ENCODE measurements at places on chromosomes 5 and 9. TPM values are rescaled to one million over a fixed set of nuclear protein-coding genes. Genes with fewer than 3 reads are reported as not detected.

- H3K27ac ChIP-seq = no peak overlapping the region
- no peaks in the 10 kb centered on the region for H3K4me1 ChIP-seq
- DNase-seq = no peak
- no peaks in the 10 kb centered on the region for H3K36me3 ChIP-seq
These were observed 9.0 kb downstream of the FOXB2 start for GRCh38 chr9:77028478-77028877.

DNA sequence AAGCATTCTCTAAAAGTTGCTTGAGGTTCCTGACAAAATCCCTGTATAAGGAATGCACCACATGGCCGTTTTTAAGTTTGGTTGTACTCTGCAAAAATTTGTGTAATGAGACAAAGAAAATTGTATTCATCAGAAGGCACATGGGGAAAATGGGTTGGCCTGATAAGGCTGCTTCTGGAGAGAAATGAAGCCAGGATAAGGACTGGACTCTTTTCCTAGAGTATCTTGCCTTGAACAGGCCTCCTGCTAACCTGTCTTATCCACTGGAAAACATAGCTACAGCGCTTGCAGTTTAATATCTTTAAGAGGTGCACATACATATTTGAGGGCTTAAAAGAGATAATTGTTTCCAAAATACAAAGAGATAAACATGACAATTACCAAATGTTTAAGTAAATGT is 41.4 kb upstream of the IFNK start:
- DNase-seq = no peak
- peaks cover 2% of the 10 kb centered on the region for H3K4me1 ChIP-seq
- no peaks in the 10 kb centered on the region for H3K36me3 ChIP-seq

DNA sequence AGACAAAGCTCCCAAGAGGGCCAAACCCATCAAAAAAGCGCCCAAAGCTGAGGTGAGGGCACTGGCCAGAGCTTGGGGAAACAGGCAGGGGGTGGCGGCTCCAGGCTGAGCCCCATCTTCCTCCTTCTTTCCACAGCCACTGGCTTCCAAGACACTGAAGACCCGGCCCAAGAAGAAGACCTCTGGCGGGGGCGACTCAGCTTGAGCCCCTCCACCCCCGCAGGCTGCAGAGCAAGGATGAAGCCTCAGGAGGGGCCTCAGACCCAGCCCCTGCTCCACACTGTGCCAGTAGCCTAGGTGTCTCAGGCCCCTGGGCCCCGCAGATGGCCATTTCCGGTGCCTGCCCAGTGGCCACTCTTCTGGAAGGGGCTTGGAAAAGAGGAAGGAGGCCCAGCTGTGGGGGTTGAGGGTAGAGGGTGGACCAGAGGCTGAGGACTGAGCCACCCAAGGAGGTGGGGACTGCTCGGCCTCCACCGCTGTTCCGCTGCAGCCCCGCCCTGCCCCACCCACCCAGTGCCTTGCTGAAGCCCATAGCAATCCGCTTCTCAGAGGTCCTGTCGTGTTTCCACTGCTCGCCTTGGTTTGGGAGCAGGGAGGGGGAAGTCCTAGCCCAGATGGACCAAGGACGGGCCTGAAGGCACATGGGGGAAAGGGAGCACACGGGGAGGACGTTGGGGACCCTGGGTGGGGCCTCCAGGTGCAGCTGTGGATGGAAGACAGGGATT is 6.9 kb downstream of the REEP2 start:
- no peak overlapping the region for H3K27ac ChIP-seq
- no peaks in the 10 kb centered on the region for H3K36me3 ChIP-seq
- no peak overlapping the region for H3K4me3 ChIP-seq

DNA sequence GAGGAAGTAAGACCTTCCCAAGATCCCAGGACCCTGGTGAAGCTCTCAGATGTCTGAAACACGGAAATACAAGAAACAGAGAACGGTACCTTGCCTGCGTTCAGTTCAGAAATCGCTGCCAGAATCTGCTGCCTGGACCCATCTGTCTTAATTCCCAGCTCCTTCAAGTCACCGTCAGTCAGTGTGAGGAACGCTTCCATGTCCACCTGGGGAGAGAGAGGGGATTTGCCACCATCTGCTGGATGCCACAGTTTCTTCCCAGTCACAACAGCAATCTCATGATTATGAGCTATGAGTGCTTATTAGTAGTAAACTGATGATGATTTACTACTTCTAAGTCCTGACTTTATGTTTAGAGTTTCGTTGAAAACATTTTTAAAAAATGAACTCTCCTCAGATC is 36.7 kb upstream of the GABBR2 start:
- no peak overlapping the region for H3K27ac ChIP-seq
- no peak for DNase-seq
- peaks cover 28% of the 10 kb centered on the region for H3K36me3 ChIP-seq
- H3K4me1 ChIP-seq = no peaks in the 10 kb centered on the region

DNA sequence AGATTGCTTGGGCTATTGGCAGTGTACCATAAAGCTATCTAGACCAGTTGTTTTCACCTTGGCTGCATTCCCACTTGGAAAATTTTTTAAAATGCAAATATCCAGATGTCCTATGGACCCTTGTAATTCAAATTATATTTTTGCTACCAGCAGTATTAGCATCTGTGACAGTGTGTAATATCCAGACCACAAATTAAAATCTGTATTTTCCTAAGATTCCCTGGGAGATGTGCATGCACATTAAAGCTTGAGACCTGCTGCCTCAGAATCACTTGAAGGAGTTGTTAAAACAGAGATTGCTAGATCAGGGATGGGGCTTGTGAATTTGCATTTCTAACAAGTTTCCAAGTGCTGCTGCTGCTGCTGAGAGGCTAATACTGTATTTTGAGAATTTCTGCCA is 381.2 kb upstream of the PDE4D start:
- no peaks in the 10 kb centered on the region for H3K4me1 ChIP-seq
- no peaks in the 10 kb centered on the region for H3K27me3 ChIP-seq
- no peak overlapping the region for H3K4me3 ChIP-seq
- H3K36me3 ChIP-seq = no peaks in the 10 kb centered on the region

- peaks cover 26% of the 10 kb centered on the region for H3K4me1 ChIP-seq
- H3K4me3 ChIP-seq = no peak overlapping the region
- H3K27ac ChIP-seq = no peak overlapping the region
- H3K27me3 ChIP-seq = no peaks in the 10 kb centered on the region
These were observed 55.9 kb downstream of the ADAM19 start for GRCh38 chr5:157519579-157520253.

DNA sequence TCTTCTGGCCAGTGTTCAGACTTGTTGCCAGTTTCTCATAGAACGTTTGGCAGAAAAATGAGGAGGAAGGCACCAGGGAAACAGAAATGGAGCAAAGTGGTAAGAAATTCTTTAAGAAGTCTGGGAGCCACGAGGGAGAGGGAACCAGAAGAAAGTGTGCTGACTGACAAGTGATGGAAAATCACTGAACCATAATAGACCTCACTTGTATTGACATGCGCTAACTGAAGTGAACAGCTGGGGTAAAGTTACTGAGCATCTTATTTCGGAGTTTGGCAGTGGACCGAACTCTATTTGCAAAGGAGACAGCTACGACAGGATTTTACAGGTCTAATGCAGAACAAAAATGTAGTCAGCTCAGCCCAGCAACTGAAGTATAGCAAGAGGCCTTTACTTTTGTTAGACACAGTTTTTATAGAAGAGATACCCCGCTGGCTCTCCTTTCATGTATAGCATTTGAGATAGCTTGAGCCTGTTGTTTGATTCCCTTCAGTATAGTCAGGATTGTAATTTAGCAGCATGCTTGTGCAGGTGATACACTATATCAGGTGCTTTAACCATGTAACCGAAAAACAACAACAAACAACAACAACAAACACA is 53.6 kb downstream of the HMHB1 start:
- H3K27me3 ChIP-seq = no peaks in the 10 kb centered on the region
- H3K4me1 ChIP-seq = no peaks in the 10 kb centered on the region
- no peak overlapping the region for H3K4me3 ChIP-seq
- DNase-seq = no peak
- no peaks in the 10 kb centered on the region for H3K36me3 ChIP-seq

GRCh38 chr9:117290856-117291622 is 123.8 kb downstream of the ASTN2 start:
- H3K27ac ChIP-seq = no peak overlapping the region
- no peaks in the 10 kb centered on the region for H3K27me3 ChIP-seq
- H3K4me1 ChIP-seq = no peaks in the 10 kb centered on the region
- no peak for DNase-seq

DNA sequence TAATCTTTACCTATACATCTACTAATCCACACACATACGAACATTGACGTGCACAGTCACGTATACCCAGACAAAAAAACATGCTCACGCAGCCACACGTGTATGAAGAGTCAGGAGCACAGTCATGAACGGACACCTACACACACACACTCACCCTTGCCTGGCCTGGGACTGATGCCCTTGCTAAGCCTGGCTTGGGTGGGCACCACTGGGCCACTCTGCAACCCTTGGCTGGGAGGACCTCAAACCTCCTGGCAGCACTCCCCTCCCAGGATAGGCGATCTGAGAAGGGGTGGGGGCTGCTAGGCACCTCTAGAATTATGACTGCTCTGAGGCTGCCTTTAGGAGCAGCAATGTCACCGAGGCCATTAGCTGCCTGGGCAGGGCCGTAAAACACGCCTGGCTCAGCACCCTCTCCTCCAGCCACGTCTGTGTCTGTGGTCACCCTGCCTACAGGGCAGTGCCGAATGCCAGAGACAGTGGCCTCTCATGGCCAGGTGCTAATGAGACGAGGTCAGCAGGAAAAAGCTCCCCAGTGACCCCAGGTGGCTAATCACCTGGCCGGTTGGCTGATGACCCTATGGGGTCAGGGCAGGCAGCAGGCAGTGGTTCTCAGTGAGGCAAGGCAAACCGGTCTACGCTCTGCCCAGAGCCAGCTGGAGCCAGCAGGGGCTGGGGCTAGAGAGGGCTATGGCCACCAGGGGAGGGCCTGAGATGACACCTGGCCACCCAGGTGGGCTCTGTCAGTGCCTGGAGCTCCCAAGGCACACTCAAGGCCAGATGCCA is 33.7 kb upstream of the MVB12B start:
- no peak for DNase-seq
- no peaks in the 10 kb centered on the region for H3K36me3 ChIP-seq
- H3K4me1 ChIP-seq = no peaks in the 10 kb centered on the region

GRCh38 chr5:99059685-99060084 is 130.9 kb upstream of the CHD1 start:
- H3K4me1 ChIP-seq = no peaks in the 10 kb centered on the region
- H3K36me3 ChIP-seq = no peaks in the 10 kb centered on the region
- no peaks in the 10 kb centered on the region for H3K27me3 ChIP-seq
- no peak overlapping the region for H3K4me3 ChIP-seq
- no peak for DNase-seq

DNA sequence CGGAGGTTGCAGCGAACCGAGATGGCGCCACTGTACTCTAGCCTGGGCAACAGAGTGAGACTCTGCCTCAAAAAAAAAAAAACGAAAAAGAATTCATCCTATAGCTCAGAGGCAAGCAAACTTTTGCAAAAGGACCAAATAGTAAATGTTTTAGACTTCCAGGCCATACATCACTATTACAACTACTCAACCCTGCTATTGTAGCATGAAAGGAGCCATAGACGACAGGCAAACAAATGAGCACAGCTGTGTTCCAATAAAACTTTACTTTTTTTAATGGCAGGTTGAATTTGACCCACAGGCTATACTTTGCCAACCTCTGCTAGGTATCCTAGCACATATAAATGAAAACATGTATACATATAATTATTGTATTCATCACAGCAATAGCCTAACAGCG is 58.9 kb upstream of the SLC30A5 start:
- no peak for DNase-seq
- H3K4me1 ChIP-seq = no peaks in the 10 kb centered on the region
- H3K27ac ChIP-seq = no peak overlapping the region
- no peaks in the 10 kb centered on the region for H3K36me3 ChIP-seq
- H3K27me3 ChIP-seq = no peaks in the 10 kb centered on the region

- H3K27ac ChIP-seq = no peak overlapping the region
- H3K4me1 ChIP-seq = peaks cover 12% of the 10 kb centered on the region
- H3K27me3 ChIP-seq = no peaks in the 10 kb centered on the region
- H3K4me3 ChIP-seq = no peak overlapping the region
- H3K36me3 ChIP-seq = no peaks in the 10 kb centered on the region
- no peak for DNase-seq
These were observed 57.8 kb upstream of the RAI14 start for GRCh38 chr5:34598177-34598794.

DNA sequence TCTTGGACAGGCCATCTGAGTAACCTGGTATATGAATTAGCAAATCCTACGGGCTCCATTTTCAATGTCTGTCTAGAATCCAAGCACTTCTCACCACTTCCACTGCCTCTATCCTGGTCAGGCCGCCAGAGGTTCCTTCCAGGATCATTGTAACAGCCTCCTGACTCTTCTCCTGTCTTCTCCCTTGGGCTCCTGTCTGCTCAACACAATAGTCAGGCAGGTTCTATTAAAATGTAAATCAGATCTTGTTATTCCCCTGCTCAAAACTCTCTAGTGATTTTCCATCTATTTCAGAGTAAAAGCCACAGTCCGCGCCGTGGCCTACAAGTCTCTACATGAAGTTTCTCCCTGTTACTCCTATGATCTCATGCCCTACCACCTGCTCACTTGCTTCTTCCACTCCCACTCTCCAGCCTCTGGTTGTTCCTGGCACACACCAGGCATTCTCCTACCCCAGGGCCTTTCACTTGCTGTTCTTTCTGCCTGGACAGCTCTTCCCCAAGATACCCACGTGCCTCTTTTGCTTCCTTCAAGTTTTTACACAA is 21.7 kb downstream of the ZNF366 start:
- no peaks in the 10 kb centered on the region for H3K27me3 ChIP-seq
- H3K4me3 ChIP-seq = no peak overlapping the region
- no peak overlapping the region for H3K27ac ChIP-seq
- DNase-seq = no peak
- H3K36me3 ChIP-seq = no peaks in the 10 kb centered on the region

GRCh38 chr9:116673375-116673774 is 13.7 kb upstream of the TRIM32 start:
- no peaks in the 10 kb centered on the region for H3K36me3 ChIP-seq
- H3K4me3 ChIP-seq = no peak overlapping the region
- no peak overlapping the region for H3K27ac ChIP-seq
- H3K4me1 ChIP-seq = no peaks in the 10 kb centered on the region
- no peak for DNase-seq

GRCh38 chr5:74738406-74738805 is 28.5 kb downstream of the GFM2 start:
- no peak overlapping the region for H3K4me3 ChIP-seq
- no peak overlapping the region for H3K27ac ChIP-seq
- DNase-seq = no peak
- peaks cover 75% of the 10 kb centered on the region for H3K36me3 ChIP-seq
- H3K4me1 ChIP-seq = no peaks in the 10 kb centered on the region

DNA sequence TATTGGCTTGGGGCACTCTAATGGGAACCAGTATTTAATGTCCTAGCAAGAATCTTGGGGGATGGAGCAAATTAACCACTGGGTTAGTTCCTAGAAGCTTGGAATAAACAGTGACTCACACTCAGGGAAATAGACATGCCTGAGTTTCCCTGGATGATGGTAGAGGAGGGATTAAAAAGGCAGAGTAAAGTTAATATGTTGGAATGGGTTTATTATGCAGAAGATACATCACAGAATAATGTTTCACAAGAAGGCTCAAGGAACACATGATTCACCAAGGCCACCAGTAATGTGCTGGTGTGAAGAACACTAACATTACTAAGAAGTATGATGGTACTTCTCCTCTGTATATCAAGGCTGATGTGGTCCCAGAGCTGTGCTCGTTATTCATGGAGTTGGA is 752.9 kb upstream of the SEMA6A start:
- no peak overlapping the region for H3K27ac ChIP-seq
- no peaks in the 10 kb centered on the region for H3K36me3 ChIP-seq
- H3K27me3 ChIP-seq = no peaks in the 10 kb centered on the region

LIFR gene
- total RNA-seq = 151 TPM

HTR1A gene
- total RNA-seq = not detected

EFNA5 gene
- 12.0 TPM for total RNA-seq

FBN2 gene
- 0.58 TPM for total RNA-seq

PCDHB7 gene
- total RNA-seq = 2.8 TPM

SPATA31C1 gene
- total RNA-seq = not detected

ADRB2 gene
- total RNA-seq = 28.0 TPM

PCDHGA8 gene
- total RNA-seq = 1.2 TPM
